Activated CD4-positive, alpha-beta T cell treated with anti-CD3 and anti-CD28 coated beads for 36 hours (primary cell): ENCODE measurements at places on chromosomes 3 and 15. TPM values are rescaled to one million over a fixed set of nuclear protein-coding genes. Genes with fewer than 3 reads are reported as not detected.

The KLF15 gene
- 0.32 TPM for total RNA-seq

The ANKRD63 gene
- not detected for total RNA-seq

The LIPH gene
- total RNA-seq: not detected

The DNAJC13 gene
- 33.5 TPM for total RNA-seq

The SLC28A1 gene
- total RNA-seq: not detected

The CCR3 gene
- total RNA-seq: not detected

The ZNF860 gene
- 0.30 TPM for total RNA-seq

The SMCO1 gene
- total RNA-seq: not detected

The SCAMP5 gene
- 3.9 TPM for total RNA-seq

The C3orf20 gene
- not detected for total RNA-seq

The CNTN4 gene
- not detected for total RNA-seq

The DOCK3 gene
- 2.6 TPM for total RNA-seq

The DIPK2A gene
- 17.1 TPM for total RNA-seq

The HTR3E gene
- total RNA-seq: not detected

The SPSB4 gene
- not detected for total RNA-seq

The SNTN gene
- total RNA-seq: not detected

The ATP13A5 gene
- total RNA-seq: not detected

The C2CD4A gene
- 0.73 TPM for total RNA-seq

The SI gene
- not detected for total RNA-seq

The EFHB gene
- total RNA-seq: 0.62 TPM

The FBXO40 gene
- total RNA-seq: not detected

The RASGRP1 gene
- 120 TPM for total RNA-seq

The MUC13 gene
- total RNA-seq: not detected

The MITF gene
- total RNA-seq: not detected

The LEKR1 gene
- 0.53 TPM for total RNA-seq

The MUC20 gene
- 0.30 TPM for total RNA-seq

The KBTBD8 gene
- 8.3 TPM for total RNA-seq

The AMIGO3 gene
- total RNA-seq: not detected

The DPPA2 gene
- not detected for total RNA-seq

The WDR72 gene
- total RNA-seq: not detected

The WNT7A gene
- total RNA-seq: 0.39 TPM

The GXYLT2 gene
- total RNA-seq: 0.07 TPM

The KNG1 gene
- total RNA-seq: not detected

The CPA3 gene
- not detected for total RNA-seq

The DNAH1 gene
- 10.1 TPM for total RNA-seq

The SGO1 gene
- 29.4 TPM for total RNA-seq
